ENCODE measurements at places on chromosomes 16 and 17.

- DNase-seq, result peak; percentile 61
Measured at GRCh38 chr17:44220213-44221083, 973 bp upstream of the UBTF start.

DNA sequence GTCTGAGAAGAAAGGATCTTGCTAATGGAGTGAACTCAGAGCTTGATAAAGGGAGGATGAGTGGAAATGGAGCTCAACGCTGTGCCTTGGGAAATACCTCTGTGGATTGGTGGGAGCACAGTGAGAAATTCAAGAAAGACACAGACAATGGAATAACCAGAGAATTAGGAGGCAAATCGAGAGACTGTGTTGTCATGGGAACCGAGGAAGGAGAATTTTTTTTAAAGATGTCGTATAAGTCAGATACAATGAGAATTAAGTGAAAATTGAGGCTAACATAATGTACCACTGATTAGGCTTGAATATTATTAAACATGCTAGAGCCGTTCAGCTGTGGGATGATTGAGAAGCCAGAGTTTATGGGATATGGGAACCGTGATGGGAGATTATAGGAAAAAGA lies 134.2 kb downstream of the PRKCA start:
- DNase-seq, result no peak

DNA sequence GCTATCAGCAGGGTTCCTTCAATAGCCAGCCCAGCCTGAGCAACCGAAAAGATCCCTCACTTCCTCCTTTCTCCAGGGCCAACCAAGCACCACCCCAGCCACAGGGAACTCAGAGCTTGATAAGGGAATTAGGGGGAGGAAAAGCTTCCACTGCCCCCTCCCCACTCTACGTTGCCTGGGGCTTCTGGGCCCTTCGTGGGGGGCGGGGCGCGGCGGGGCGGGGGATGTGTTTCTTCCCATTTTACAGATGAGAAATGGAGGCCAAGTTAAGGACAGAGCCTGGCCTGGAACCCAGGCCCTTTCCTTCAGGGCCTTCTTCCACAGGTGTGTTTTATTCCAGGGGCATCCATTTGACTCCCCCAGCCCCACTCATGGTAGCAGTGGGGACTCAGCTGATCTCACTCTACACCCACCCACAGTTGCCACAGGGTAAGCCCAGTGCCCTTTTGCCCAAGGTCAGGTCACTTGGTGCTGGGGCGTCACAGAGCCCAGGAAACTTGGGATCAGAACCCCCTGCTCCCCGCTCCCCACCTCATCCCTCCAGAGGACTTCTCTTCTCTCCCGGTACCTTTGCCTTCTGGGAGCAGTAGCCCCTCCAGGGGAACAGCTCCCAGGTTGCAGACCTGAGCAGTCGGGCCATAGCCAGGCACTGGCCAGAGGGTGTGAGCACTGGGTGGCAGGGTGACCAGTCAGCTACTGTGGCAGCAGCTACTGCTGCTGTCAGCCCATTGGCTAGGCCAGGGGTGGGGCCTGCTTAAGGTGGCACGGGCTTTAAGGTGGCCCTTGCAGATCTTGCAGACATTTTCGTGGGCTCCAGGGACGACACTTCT lies at the start of gene LDHD:
TSS of gene LDHD (minus strand) at position 700 of the 830 bp plus-strand sequence. CDS start at position 640, 60 bp downstream.
- peak; percentile 66 for DNase-seq

- peak; percentile 71 for DNase-seq
Measured at GRCh38 chr17:58200024-58200633, 7.6 kb downstream of the EPX start.

DNA sequence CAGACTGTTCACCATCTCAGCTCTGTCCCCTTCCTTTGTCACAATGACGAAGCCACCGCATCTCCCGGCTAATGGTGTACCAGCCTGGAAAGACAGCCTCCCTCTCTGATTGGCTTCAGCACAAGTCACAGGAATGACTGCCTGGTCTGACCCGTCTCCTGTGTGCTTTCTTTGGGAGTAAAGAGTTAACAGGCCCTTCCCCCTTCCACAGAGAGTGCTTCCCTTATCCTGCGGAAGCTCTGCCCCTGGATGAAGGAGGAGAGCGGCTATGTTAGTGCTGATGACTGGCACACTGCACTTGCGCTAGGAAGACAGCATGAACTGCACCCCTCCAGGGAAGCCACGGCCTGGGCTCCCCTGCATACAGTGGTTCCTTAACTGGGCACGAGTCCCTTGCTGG lies 11.3 kb downstream of the USB1 start:
- DNase-seq, result no peak

GRCh38 chr16:49641250-49641649 lies 214.7 kb downstream of the ZNF423 start:
- DNase-seq, result no peak

DNA sequence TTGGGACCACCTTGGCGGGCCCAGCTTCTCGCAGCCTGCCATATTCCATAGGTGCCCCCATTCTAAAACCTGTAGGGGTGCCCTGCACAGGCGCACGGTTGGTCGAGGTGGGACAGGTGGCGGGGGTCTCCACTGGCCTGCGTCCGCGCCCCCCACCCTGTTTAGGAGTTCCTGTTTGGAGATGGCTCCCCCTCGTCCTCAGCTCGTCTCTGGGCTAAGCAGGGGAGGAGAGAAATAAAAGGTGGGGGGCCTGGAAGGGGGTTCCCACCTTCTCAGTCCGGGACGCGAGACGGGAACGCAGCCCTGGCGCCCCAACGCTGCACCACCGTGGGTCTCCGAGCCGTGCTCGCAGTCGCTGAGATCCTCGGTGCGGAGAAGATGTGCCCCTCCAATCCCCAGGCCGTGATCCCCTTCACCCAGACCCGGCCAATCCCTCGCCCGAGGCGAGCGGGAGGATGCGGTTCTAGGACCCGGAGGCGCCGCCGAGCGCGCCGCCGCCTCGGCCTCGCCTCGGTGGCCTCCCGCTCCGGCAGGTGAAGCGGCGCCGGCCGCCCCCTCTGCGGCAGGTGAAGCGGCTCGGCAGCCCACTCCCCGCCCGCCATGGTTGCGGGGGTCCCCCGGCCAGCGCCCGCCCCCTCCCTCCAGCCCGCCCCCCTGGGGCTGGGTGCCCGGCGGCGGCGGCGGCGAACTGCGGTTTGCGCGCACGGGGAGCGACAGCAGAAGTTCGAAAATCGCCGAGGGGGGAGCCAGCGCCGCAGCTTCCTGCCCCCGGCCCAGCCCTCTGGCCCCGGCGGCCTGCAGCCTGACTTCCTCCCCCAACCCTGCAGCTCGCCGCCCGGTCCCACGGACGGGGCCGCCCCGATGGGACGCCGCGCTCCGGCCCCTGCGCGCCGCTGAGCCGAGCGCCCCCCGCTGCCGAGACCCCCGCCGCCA lies at the start of gene FMNL1:
TSS of gene FMNL1 (plus strand) at position 805 of the 933 bp plus-strand sequence. CDS start 240 bp downstream, outside the sequence.
- DNase-seq, result no peak

DNA sequence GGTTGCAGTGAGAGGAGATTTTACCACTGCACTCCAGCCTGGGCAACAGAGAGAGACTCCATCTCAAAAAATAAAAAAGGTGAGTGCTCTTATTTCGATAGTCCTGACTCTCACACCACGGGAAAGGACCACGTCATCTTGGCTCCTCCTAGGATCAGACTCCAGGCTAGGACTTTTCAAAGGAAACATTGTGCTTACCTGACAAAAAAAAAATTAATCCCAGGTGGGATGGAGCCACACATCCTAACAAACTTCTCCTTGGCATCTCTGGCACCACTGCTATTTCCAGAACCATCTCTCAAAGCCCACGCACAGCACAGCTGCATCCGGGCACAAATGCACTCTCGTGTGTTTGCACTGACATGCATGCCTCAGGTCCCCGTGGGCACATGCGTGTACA lies 262.4 kb downstream of the ENGASE start:
- no peak for DNase-seq

GRCh38 chr16:79659344-79659743 lies 58.8 kb upstream of the MAF start:
- DNase-seq, result no peak

DNA sequence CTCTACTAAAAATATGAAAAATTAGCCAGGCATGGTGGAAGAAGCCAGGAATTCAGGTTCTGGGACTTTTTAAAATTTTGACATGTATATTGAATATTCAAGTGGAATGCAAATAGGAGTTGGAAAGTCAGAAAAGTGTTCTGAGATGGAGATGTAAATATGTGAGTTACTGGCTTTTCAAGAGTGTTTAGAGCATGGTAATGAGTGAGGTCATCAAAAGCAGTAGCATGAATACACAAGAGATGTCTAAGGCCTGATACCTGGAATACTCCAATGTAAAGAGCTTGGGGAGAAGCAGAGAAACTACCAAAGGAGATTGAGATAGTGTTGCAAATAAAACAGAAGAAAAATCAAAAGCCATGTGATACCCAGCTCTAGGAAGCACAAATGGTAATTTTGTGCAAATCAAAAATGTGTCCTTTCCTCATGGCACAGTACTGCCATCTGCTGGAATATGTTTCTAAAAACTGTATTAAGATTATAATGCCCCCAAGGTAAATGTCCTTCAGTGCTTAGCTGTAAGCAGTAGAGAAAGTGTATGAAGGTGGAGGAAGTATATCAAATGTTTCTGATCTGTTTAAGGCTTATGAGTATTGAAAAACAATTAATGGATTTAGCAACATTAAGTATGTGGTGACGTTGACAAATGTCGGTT lies 908.4 kb downstream of the KCNJ18 start:
- DNase-seq, result peak; percentile 25

- peak; percentile 56 for DNase-seq
Measured at GRCh38 chr17:9195961-9196670, 174.8 kb downstream of the NTN1 start.

- no peak for DNase-seq
Measured at GRCh38 chr17:41308918-41309359, at the start of gene KRTAP16-1. Gene KRTAP16-1, minus strand, starts transcription at chr17:41309309. Its CDS starts 56 bp downstream, at chr17:41309253.

- no peak for DNase-seq
Measured at GRCh38 chr16:11774065-11774626, 22.9 kb downstream of the ZC3H7A start.

DNA sequence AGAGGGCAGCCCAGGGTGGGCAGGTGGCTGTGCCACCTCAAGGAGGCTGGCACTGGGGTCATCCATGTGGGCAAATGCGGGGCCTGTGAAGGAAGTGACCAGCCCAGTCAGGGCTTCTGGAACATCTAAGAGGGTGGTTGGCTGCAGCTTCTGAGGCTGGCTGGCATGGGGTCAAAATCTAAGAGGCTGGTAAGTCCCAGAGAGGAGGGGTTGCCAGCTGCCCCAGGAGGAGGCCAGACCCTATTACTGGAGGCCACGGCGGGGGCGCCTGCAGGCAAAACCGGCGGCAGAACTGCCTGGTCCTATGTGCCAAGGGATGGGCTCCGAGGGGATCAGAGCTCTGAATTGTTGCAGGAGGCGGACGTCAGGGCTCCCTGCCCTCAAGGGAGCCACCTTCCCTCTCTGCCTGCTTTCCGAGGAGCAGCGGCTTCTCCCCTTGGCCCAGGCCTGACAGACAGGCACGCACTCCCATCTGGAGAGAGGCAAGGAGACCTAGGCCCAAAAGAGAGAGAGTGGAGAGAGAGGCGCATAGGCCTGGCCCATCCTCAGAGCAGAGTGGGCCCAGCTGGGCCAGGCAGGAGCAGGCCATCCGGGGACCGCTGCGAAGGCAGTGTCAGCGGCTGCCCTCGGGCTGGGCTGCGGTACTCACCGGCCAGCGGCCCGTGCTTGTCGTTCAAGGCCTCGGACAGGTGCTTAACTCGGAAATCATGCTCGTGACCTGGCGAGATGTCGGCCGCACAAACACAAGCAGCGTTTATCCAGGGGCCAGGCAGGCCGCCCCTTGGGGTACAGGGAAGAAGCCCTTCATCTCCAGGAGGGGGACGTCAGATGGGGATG lies 10.9 kb downstream of the ZACN start:
- DNase-seq, result no peak

DNA sequence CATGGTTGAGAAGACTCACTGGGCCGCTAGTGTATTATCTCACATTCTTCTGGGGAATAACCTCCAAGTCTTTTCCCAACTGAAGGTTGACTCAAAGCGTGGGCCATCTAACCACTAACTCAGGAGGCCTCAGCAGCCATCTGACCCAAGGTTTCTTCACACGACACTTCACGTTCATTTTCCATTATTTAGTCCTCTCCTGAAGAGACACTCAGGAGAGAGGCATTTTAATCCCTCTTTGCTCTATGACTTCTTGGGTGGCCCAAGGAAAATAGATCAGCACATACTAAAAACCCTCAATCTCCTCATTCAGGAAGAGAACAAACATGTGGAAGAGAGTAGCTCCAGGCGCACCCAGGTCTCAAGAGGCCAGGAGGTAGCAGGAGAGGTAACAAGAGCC lies 252.8 kb upstream of the FOXF1 start:
- DNase-seq, result no peak

DNA sequence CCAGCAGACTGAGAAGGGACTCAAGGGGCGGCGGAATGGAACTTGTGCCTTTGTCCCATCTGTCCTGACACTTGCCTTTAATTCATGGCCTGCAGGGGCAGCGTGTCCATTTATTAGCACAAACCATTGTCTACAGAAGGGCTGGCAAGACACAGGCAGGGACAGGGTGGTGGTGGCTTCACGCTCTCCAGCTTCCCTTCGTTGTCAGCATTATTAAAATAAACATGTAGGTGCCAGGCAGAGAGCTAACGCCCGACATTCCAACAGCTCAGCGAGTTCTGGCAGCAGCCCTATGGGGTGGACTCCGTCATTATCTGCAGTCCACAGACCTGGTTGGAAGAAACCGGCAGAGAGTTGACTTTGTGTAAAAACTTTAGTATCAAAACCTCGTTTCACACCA lies 16.3 kb downstream of the DNAI2 start:
- no peak for DNase-seq

- DNase-seq, result no peak
Measured at GRCh38 chr17:41037853-41038350, 3.2 kb upstream of the KRTAP1-3 start.

DNA sequence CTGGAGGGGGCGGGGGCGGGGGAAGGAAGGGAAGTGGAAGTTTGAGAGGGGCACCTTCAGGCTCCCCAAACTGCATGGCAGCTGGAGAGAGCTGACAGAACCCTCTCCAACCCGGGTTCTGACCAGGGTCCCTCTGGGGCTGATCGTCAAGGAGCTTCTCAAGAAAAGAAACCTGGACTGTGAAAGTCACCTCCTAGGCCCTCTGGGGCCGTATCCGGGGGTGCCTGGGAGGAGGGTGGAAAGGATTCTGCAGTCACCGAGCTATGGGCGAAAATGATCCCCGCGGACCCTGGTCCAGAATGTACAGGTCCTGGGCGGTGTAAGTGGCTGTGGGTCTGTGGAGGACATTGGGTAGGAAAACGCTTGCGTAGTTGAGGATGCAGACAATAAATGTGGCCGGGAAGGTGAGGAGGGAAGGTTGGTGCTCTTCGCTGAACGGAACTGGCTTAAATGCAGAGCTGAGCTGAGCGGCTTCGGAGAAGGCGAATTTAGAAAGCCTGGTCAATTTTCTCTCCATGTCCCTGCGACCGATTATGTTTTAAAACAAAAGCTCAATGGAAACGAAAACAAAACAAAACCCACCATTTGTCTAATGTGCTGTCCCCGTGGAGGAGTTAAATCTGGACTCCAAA lies 3.6 kb upstream of the LHX1 start:
- DNase-seq, result no peak

- no peak for DNase-seq
Measured at GRCh38 chr16:53955221-53955875, 251.4 kb downstream of the FTO start.

GRCh38 chr17:61306003-61306402 lies 93.6 kb upstream of the TBX2 start:
- no peak for DNase-seq

- no peak for DNase-seq
Measured at GRCh38 chr17:73646409-73647300, 2.4 kb upstream of the SDK2 start.

Data from Caco-2 (cell line).